ENCODE measurements at places on chromosomes 6 and 20. TPM values are rescaled to one million over a fixed set of nuclear protein-coding genes. Genes with fewer than 3 reads are reported as not detected.

TAGAP gene
- not detected for total RNA-seq

VARS1 gene
- total RNA-seq, result 60.7 TPM

SLC17A2 gene
- not detected for total RNA-seq

ADGB gene
- not detected for total RNA-seq

SALL4 gene
- 1.4 TPM for total RNA-seq

SLC35F1 gene
- total RNA-seq, result not detected

C6orf163 gene
- total RNA-seq, result 0.17 TPM

GNAS-AS1 gene
- not detected for total RNA-seq

MCHR2 gene
- not detected for total RNA-seq

ABCC10 gene
- total RNA-seq, result 12.5 TPM
